ENCODE measurements at places on chromosomes 13 and 19.

- no peak for DNase-seq
Observed at GRCh38 chr13:75186379-75186778, 295.6 kb downstream of the TBC1D4 start.

DNA sequence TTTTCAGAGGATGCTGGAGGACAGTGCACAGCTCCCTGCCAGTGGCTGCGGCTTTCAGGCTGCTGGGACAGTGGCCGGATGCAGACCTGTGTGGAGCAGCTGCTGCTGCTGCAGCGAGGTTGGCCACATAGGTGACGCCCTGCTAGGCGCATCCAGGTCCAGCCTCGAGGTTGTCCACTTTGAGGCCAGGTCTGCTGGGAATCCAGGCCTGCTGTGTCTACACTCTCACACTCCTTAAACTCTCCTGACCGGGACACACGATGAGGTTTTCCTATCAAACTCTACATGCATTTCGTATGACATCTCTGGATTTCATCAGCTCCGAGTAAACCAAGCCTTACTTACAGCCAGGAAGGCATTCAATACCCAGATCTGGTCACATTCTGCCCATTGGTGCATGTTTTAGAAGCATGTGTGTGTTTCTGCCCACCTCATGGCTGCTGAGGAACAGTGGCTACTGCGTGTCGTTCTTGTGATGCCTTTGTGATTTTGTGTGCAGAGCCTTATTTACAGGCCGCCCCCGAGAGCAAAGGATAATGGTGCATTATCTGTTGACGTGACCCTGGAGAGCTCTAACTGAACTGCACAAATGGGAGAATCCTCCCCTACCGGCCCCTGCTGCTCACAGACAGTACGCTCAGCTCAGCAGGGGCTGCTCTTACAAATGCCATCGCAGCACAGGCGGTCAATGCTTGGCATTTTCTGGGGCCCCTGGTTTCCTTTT is 12.3 kb upstream of the MCF2L start:
- peak; percentile 47 for DNase-seq

- DNase-seq = no peak
Observed at GRCh38 chr13:79933389-79933788, 407.5 kb downstream of the SPRY2 start.

- peak; percentile 44 for DNase-seq
Observed at GRCh38 chr13:77751513-77752456, 54.3 kb downstream of the SLAIN1 start.

DNA sequence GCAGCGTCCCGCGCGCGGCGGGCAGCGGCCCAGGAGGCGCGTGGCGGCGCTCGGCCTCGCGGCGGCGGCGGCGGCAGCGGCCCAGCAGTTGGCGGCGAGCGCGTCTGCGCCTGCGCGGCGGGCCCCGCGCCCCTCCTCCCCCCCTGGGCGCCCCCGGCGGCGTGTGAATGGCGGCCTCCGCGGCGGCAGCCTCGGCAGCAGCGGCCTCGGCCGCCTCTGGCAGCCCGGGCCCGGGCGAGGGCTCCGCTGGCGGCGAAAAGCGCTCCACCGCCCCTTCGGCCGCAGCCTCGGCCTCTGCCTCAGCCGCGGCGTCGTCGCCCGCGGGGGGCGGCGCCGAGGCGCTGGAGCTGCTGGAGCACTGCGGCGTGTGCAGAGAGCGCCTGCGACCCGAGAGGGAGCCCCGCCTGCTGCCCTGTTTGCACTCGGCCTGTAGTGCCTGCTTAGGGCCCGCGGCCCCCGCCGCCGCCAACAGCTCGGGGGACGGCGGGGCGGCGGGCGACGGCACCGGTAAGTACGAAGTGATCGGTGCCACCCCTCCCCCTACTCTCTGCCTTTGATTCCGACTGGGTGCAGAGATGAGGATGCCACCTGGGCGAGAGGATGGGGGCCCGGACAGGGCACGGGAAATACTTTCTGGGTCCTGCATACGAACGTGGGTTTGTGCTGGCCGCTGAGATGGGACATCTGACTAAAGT is 874 bp downstream of the TRIM28 start:
- DNase-seq = no peak

DNA sequence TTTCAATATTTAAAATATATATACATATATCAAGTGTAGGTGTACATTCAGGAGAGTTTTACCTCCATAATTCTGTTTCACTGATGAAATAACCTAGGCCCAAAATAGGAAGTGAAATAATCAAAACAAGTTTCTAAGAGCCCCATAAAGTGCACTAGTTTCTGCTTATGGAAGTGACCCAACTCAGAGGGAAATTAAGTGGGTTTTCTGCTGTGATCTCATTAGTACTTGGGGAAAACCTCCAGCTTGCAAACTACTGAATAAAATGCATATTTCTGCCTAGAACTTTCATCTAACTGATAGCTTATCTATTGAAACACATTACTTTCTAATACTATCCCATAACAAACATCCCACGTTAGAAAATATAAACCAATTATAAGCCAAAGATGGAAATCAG is 45.4 kb upstream of the MIR17HG start:
- DNase-seq = no peak

GRCh38 chr13:85040215-85040614 is 759.0 kb downstream of the SLITRK6 start:
- DNase-seq = peak; percentile 76

- DNase-seq = peak; percentile 50
Observed at GRCh38 chr13:95492044-95492801, 60.3 kb upstream of the CLDN10 start.

DNA sequence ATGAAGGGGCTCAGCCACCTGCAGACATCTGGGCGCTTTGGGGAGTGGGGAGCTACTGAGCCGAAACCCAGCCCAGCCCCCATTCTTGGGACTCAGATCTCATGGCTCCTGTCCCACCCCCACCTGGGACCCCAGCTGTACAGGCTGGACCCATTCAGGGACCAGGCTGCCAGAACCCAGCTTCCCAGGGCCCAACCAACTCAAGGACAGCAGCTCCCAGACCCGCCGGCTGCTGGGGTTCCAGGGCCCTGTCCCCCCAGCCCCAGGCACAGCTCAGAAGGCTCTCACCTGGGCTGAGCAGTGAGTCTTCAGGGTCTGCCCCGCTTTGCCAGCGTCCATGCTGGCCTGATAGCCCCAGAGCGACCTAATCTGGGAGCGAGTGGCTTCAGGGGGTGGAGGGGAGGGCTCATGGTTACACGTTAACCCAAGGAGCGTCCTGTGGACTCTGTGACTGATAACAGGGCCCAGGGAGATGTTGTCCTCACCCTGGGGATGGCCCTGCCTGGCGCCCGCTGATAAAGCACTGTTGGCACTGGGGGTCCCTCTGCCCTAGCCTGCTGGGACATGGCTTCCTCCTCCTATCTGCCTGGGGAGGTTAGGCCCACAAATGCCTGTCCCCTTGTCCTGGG is at the start of gene TMEM86B:
TSS of gene TMEM86B (minus strand) at position 361 of the 629 bp plus-strand sequence. CDS start at position 339, 22 bp downstream.
- DNase-seq = no peak

GRCh38 chr19:13717194-13717643 is 47.1 kb upstream of the MRI1 start:
- DNase-seq = peak; percentile 82

GRCh38 chr19:5641171-5641570 is 18.3 kb downstream of the SAFB start:
- DNase-seq = no peak

DNA sequence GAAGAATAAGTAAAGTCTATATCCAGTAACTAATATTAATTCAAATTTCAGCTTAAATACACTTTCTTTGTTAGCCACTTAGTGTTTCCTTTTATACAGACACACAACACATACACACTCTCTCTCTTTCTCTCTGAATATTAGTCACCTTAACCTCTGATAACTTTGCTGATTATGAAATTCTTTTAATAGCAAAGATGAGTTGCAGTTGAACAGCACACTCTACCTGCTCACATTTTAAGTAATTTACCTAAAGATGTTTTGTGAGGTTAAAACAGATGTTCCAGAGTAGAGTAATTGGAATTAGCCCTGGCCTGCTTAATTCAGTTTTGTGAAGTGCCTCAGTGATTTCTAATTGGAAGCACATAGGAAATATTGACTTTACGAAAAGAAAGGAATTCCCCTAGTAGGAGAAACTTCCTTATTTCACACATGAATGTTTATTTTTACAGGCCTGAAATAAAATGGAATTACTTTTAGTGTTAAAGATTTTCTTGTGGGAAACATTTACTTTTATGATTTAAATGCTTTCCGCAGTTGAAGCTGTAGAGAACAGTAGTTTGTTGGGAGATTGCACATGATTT is 184.3 kb downstream of the MYO16 start:
- DNase-seq = no peak

DNA sequence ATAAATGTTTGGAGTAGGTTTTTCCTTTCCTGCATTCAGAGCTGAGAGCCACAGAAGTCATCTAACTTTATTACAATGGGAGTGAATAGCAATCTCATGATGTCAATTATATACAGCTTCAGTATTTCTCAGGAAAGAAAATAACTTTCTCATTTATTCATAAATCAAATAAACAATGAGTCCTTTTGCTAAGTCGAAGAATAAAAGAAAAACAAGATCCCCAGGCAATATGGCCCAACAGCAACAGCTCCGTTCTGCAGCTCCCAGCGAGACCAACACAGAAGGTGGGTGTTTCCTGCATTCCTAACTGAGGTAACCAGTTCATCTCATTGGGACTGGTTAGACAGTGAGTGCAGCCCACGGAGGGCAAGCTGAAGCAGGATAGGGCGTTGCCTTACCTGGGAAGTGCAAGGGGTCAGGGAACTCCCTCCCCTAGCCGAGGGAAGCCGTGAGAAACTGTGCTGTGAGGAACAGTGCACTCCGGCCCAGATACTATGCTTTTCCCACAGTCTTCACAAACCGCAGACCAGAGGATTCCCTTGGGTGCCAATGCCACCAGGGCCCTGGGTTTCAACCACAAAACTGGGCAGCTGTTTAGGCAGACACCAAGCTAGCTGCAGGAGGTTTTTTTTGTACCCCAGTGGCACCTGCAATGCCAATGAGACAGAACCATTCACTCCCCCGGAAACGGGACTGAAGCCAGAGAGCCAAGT is 128.2 kb downstream of the SLITRK1 start:
- no peak for DNase-seq

DNA sequence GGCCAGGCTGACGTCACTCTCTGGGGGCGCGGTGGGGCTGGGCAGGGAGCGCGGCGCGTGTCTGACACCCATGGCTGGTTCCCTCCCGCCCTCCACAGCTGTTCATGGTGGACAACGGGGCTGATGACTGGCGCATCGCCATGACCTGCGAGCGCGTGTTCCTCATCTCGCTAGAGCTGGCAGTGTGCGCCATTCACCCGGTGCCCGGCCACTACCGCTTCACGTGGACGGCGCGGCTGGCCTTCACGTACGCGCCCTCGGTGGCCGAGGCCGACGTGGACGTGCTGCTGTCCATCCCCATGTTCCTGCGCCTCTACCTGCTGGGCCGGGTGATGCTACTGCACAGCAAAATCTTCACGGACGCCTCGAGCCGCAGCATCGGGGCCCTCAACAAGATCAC is 14.7 kb downstream of the KCNN1 start:
- no peak for DNase-seq

DNA sequence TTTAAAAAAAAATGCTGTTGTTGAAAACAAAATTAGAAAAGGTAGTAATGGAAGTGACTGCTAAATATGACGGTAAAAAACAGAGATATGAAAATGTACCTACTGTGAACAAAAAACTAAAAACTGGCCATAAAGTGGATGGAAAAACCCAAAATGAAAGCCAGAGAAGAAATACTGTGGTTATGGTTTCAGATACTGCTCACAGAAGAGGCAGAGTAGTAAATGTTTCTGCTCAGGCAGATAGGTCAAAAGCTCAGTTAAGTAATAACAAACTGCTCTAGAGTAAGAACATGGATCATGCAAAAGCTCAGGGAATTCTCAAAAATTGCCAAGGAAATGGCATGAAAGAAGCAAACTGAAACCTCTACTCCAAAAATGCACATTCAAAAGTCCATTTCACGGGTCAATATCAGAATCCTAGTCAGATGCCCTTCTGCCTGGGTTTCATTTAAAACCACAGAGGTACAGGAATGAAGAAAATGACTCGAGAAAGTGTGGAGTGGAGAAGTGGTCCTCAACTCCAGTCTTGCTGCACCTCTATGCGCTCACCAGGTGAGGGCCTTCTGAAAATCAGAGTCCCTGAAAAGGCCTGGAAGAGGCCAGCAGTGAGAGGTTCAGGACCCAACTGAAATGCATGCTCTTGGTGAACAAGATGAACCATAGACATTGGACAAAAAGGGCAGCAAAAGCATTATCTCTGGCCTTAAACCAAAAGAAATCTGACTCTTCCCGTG is 315.0 kb upstream of the SPRY2 start:
- no peak for DNase-seq

GRCh38 chr13:32447894-32448623 is 20.1 kb upstream of the N4BP2L1 start:
- DNase-seq = no peak

GRCh38 chr13:108919036-108919907 is 289.9 kb downstream of the MYO16 start:
- DNase-seq = peak; percentile 55

GRCh38 chr19:13930402-13930801 is 7.8 kb downstream of the PODNL1 start:
- DNase-seq = no peak

DNA sequence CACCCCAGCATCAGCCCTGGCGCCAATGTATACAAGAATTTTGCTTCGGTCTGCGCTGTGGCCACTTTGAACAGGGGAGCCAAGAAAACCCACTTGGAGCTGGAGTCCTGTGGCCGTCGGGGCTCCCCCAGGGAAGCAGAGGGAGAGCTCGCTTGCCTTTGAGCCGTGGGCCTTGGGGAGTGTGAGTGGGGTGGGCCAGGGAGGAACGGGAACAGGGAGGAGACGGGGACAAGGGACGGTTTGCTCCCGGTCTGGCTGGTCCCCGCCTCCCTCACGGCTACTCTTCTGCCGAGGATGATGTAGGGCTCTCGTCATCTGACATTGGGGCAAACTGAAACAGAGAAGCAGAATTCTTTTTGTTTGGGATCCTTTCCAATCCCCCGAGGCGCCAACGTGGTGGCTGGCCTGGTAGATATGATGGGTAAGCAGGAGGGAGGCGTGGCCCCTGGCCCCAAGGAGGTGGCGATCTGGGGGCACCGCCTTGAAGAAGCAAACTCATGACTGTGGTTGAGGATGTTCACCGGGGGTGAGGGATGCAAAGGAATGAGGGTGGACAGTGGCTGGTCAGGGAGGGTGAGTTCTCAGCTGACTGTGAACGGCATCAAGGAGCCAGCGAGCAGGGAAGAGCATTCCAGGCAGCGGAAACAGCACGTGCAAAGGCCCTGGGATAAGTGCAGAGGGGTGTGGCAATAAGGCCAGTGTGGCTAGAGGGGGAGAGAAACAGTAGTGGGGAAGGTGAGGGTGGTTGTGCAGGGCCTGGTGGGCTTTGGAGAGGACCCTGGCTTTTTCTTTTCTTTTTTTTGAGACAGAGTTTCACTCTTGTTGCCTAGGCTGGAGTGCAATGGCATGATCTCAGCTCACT is 10.9 kb upstream of the SPC24 start:
- DNase-seq = no peak

GRCh38 chr19:52028780-52029123 is 573 bp upstream of the ZNF614 start:
- no peak for DNase-seq

- DNase-seq = peak; percentile 26
Observed at GRCh38 chr19:48351341-48351752, 12.4 kb downstream of the TMEM143 start.

DNA sequence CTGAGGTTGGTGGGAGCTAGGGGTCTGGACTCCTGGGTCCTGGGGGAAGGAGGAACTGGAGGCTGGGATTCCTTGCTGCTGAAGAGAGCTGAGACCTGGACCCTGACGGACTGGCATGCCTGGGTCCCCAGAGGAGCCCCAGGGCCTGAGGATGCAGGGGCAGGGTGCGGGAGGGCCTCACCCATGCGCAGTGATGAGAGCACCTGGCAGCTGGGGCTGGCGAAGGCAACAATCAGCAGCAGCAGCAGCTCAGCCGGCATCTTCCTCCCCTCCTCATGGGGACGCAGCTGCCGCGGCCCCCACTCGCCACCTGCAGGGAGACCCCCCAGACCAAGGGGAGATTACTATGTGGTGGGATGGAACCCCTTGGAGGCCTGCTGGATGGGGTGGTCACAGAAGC is 4.5 kb downstream of the GRIK5 start:
- DNase-seq = no peak
